Activated gamma-delta T cell treated with anti-CD3 and anti-CD28 coated beads, Interleukin-2, amount 50 U/mL, for 16 hours (primary cell): ENCODE measurements at places on chromosomes 4 and X.

GRCh38 chr4:71713611-71714203 is 70.2 kb downstream of the GC start:
- no peak for DNase-seq

DNA sequence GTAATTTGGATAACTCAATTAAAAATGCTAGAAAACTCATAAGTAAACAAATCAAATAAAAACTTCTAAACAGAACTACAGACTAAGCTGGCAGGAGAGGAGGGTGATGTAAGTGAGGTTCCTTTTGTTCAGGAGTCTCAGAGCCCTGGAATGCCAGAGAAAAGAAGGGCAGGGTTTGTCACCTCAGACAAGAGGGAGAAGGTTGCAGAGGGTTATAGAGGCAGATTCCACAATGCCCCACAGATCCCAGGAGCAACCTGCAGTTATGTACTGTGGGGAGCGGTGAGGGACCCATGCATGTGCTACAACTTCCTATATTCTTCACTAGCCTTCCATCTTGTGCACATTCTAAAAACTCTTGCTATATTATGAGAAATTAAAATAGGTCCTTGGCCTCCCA is 129.7 kb downstream of the CFAP299 start:
- no peak for DNase-seq

DNA sequence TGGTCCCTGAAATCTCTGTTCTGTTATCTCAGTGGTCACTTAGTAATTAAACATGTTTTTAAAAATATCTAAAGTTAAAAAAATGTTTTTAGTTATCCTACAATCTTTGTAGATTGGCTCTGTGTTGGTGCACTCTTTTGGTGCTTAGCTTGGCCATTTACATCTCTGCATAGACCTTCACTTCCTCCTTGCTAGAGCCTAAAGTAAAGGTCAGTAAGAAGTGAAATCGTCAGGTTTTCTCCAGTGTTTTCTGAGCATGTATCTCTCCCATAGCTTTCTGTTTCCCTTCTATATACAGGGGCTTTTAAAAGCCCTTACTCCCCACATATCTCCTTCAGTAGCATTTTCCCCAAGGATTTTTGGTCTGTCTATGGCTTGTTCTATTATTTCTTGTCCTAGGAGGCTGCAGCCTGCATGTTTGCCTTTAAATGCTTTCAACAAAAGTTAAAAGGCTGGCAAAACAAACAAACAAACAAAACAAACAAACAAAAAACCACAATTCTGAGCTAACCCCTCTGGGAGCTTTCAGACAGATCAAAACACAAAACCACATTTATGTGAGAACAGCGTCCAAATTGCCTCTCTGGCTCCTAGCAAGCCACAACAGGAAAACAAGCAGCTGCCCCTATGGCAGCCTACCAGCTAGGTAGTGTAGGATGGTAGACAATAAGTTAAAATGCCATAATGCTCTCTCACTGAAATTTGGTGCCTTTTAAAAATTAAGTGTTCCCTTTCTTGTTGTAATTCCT is 27.3 kb upstream of the GPRASP2 start:
- DNase-seq, result no peak

DNA sequence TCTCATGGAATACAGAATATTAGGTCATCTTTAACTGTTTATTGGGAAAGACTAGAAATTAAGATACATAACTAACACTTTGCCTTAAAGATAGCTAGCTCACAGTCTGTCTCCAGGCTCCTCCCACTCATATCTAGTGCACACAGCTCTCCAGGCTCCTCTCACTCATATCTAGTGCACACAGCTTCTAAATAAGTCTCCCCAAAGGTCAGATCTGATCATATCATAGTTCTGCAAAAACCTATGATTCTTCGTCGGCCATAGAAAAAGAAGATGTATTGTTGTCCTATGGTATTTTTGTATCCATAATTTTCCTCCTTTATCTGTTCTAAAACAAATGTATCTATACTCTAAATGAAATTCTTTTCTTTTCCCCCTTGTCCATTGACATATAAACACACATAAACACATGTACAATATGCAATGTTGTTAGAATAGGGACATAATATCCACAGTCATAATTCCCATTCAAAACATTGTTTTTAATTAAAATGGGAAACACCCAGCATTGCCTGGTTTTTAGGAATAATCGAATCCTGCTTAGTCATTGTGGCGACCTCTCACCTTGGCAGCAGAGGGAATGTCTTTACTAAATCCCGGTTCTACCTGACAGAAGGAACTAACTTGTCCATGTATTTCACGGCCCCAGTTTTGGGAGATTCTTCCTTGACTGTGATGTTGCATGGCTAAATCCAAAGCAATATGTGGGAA is 1282.0 kb downstream of the PCDH7 start:
- DNase-seq, result no peak

GRCh38 chrX:127404161-127404560 is 584.6 kb downstream of the PRR32 start:
- no peak for DNase-seq

GRCh38 chrX:17375637-17376430 is 834 bp downstream of the NHS start:
- no peak for DNase-seq

DNA sequence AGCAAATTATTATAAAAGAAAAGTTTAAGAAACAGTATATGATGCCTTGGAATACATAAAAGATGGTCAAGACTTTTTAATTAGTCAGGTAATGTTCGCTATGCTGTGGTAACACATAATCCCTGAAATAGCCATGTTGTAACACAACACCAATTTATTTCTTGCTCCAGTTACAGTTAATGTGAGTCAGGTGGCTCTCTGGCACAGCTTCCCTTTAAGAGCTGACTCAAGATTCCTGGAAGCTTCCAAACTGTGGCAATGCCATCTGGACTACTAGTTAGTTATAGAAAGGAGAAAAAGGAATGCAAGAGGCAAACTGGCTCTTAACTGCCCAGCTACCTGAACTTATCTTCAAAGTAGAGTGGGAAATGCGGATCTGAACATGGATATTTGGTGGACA is 210.5 kb downstream of the CHM start:
- DNase-seq, result no peak

DNA sequence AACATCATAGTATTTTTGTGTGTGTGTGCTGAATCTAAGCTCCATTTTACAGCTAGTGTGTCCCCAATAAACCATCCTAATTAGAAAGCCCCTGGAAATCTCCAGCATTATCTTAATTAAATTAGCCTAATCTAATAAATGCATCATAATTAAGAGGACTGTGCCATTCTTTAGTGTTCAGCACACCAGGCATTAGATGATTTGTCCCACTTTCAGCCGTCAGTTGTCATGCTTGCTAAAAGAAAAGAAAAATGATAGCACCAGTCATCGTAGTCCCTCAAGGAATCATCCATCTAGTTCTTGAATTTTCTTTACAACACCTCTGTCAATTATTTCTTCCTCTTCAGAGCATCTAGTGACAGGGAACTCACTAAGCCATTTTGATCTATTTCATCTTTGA is 155.9 kb downstream of the PALLD start:
- DNase-seq, result no peak

DNA sequence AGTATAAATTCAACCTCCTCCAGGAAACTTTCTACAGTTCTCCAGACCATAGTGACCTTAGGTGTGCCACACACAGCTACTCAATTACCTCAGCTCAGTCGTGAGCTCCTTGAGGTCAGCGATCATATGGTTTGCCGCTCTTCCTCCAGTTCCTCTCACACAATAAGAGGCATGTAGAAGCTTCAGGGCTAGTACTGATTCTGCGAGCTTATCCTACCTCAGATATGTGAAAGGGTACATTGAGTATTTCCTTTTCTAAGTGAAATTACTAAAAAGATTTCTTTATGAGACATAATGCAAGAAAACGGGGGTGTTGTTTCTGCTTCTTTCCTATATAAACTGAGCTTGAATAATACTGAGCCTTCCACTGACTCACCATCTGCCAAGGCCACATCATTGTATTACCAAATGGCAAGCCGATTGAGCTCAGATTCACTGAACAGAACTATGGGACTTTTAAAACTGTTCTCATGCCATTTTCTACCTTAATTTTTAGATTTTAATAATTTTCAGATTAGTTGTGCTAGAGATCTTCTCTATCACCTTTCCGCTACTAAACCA is 183.1 kb downstream of the HS6ST2 start:
- DNase-seq, result no peak

DNA sequence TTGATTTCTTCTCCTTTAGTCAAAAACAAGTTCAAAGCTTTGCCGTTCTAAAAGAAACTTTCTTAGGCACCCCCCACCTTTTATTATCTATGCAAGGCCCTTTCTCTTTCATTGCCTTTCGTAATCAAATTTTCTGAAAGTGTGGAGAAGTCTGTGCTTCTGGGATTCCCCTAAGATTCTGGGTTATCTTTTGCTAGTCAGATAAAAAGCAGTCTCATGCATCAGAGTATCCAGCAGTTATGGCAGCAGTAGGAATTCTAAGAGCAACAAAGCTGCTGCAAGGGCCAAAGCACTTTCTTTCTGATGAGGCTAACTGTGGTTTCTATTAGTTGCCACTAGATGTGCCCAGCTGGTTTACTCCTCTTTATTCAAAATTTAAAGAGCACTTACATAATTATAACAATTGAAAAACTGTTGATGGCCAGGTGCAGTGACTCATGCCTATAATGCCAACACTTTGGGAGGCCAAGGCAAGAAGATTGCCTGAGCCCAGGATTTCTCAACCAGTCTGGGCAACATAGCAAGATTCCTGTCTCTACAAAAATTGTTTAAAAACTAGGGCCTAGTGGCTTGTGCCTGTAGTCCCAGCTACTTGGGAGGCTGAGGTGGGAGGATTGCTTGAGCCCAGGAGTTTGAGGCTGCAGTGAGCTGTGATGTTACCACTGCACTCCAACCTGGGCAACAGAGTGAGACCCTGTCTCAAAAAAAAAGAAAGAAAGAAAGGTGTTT is 296.2 kb downstream of the PAPSS1 start:
- no peak for DNase-seq

DNA sequence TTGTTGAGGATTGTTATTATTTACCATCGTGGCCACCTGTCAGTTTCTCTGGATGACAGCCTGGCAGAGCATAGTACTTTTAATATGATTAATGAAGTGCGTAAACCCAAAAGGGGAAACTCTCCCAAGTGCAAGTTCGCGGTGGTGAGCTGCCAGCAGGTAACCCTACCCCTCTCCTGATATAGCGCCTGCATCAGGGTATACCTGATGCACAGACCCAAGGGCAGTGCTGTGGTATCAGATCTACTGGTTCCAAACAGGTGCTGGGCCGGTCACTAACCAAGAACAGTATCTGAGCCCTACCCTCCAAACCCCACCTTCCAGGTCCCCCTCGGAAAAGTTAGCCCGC is 1.6 kb downstream of the RNF150 start:
- no peak for DNase-seq

- no peak for DNase-seq
Measured at GRCh38 chr4:105246712-105247111, 100.0 kb downstream of the TET2 start.
